ENCODE measurements at places on chromosomes 16 and 17. TPM values are rescaled to one million over a fixed set of nuclear protein-coding genes. Genes with fewer than 3 reads are reported as not detected.

- DNase-seq = no peak
Observed at GRCh38 chr17:42241871-42242270, 34.3 kb downstream of the STAT5B start.

DNA sequence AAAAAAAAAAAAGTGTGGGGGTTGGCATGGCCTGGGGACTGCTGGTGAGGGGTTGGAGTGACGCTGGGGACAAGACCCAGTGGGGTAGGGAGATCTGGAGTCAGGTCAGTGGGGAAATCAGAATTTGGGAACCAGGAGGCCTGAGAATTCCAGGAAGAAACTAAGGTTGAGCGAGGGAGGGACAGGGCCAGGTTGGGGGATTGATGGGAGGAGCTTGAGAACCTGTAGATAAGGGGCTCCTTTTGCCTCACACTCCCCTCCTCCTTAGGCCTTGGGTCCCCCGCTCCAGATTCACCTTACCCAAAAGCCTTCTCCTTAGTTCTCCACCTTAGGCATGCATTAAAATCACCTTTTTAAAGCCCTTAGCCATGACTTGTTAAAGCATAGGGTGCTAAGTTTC lies 8.3 kb upstream of the PYDC1 start:
- DNase-seq = no peak

Gene ZNF263
- total RNA-seq = 27.8 TPM

Gene MFAP4
- total RNA-seq = 3.8 TPM

Gene C1QTNF8
- total RNA-seq = not detected

Gene CKLF
- total RNA-seq = 18.9 TPM
